Left renal cortex interstitium (tissue), 4 donors: ENCODE measurements at places on chromosomes 13 and 19. TPM values are rescaled to one million over a fixed set of nuclear protein-coding genes. Genes with fewer than 3 reads are reported as not detected.

FOSB gene
- polyA plus RNA-seq, result 83.2 TPM

ZNF223 gene
- 13.3 TPM for polyA plus RNA-seq

SBK2 gene
- polyA plus RNA-seq, result 0.91 TPM

SIGLEC10 gene
- polyA plus RNA-seq, result 1.6 TPM

PTGIR gene
- 2.2 TPM for polyA plus RNA-seq

TJP3 gene
- polyA plus RNA-seq, result 8.6 TPM

SCN1B gene
- polyA plus RNA-seq, result 1.4 TPM

ACP4 gene
- not detected for polyA plus RNA-seq

FSTL3 gene
- 17.2 TPM for polyA plus RNA-seq

ZNF28 gene
- polyA plus RNA-seq, result 26.6 TPM

KIR2DL1 gene
- not detected for polyA plus RNA-seq

PRSS57 gene
- 0.48 TPM for polyA plus RNA-seq

ANKLE1 gene
- polyA plus RNA-seq, result 2.3 TPM

EMP3 gene
- 69.3 TPM for polyA plus RNA-seq

MYH14 gene
- 20.0 TPM for polyA plus RNA-seq

LSR gene
- polyA plus RNA-seq, result 73.2 TPM

ATXN8OS gene
- polyA plus RNA-seq, result 0.66 TPM

PARP4 gene
- polyA plus RNA-seq, result 47.6 TPM

CPB2 gene
- polyA plus RNA-seq, result 0.21 TPM

TLE2 gene
- 52.5 TPM for polyA plus RNA-seq
